ENCODE measurements at places on chromosomes 4 and X.

DNA sequence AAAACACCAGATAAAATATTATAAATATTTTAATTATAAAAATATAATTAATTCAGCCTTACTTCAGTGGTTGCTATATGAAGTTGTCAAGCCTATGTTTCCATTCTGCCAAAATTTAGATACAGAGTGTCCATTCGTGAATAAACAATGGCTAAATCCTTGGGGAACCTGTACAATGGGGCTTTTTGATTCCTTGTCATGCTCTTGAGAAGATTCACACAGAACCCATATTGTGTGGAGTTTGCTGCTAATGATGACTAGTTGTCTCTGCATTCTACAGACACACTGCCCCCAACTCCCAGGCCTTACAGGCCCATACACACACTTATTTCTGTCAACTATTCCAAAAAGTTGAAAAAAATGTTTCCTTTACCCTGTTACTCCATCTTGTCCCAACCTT lies 33.4 kb upstream of the MAGEC2 start:
- H3K4me3 ChIP-seq: no peak overlapping the region
- H3K36me3 ChIP-seq: peaks cover 8% of the 10 kb centered on the region
- no peak for DNase-seq
- peaks cover 12% of the 10 kb centered on the region for H3K4me1 ChIP-seq
- no peaks in the 10 kb centered on the region for H3K27me3 ChIP-seq

- no peak overlapping the region for H3K27ac ChIP-seq
- no peak overlapping the region for H3K4me3 ChIP-seq
- H3K36me3 ChIP-seq: peaks cover 8% of the 10 kb centered on the region
- DNase-seq: no peak
- H3K27me3 ChIP-seq: no peaks in the 10 kb centered on the region
- no peaks in the 10 kb centered on the region for H3K4me1 ChIP-seq
Observed at GRCh38 chr4:128427832-128428366, 140.3 kb upstream of the PGRMC2 start.

- H3K4me3 ChIP-seq: peak overlapping the region; percentile 96
- no peaks in the 10 kb centered on the region for H3K27me3 ChIP-seq
- H3K4me1 ChIP-seq: peaks cover 35% of the 10 kb centered on the region
- H3K27ac ChIP-seq: peak overlapping the region; percentile 97
Observed at GRCh38 chr4:83285055-83285407, 433 bp upstream of the COQ2 start.

GRCh38 chr4:8307121-8307520 lies 37.6 kb downstream of the HTRA3 start:
- H3K27me3 ChIP-seq: no peaks in the 10 kb centered on the region
- H3K36me3 ChIP-seq: no peaks in the 10 kb centered on the region
- no peak for DNase-seq
- no peak overlapping the region for H3K4me3 ChIP-seq
- H3K27ac ChIP-seq: no peak overlapping the region

DNA sequence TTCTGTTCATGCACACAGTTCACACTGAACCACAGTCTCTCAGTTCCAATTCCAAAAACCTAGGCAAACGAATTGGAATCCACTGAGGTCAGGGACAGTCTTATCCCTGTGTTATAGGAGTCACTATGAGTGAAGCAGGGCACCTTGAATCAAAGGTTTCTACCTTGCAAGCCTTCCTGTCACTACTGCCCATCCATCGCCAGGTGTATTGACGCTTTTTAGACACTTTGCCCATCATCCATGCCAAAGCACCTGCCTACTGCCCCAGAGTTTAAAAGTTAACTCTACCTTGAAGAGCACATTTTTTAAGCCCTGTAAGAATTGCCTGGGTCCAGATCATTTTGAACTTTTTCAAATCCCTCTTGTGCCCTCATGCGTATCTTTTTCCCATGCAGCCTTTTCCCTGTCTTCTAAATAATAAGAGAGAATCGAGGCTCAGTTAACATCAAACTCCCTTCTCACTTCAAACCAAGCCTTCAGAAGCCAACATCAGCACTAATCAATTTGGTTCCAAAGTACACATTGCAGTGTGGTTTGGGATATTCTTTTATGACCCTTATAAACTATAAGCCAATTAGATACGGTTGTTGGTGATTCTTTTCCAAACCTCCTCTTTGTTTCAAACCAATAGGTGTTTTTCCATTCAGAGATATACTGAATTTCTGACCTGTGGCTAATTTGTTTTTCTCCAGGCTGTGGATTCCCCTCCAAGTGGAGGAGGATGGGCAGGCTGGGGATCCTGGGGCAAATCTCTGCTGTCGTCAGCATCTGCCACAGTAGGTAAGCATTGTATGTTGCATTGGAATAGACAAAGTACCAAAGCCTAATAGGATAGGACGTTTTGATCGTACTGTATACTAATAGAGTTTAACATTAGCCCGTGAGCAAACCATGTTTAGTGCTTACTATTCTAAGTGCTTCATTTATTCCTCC lies 23.7 kb downstream of the FAM114A1 start:
- H3K27ac ChIP-seq: no peak overlapping the region
- peaks cover 5% of the 10 kb centered on the region for H3K36me3 ChIP-seq
- H3K27me3 ChIP-seq: no peaks in the 10 kb centered on the region
- peaks cover 15% of the 10 kb centered on the region for H3K4me1 ChIP-seq
- no peak for DNase-seq

DNA sequence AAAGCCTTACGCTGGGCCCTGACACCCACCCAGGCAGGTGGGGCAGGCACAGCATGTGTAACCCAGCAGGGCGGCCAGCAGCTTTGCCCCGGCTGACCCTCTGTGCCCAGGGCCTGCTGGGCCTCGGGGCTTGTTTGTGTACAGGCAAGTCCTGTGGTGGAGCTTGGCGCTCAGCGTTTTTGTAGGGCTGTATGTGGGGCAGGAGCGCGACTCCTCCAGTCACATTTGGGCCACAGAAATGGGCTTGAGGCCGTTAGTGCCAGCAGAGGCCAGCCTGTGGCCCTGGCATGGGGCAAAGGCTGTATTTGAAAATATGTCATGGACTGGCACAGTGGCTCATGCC lies 14.7 kb upstream of the HGFAC start:
- no peak overlapping the region for H3K4me3 ChIP-seq
- no peak for DNase-seq
- no peaks in the 10 kb centered on the region for H3K36me3 ChIP-seq
- H3K27ac ChIP-seq: no peak overlapping the region
- H3K4me1 ChIP-seq: peaks cover 4% of the 10 kb centered on the region

GRCh38 chr4:120079839-120080520 lies 13.3 kb upstream of the MAD2L1 start:
- H3K27ac ChIP-seq: no peak overlapping the region
- no peaks in the 10 kb centered on the region for H3K27me3 ChIP-seq
- DNase-seq: no peak
- peaks cover 11% of the 10 kb centered on the region for H3K4me1 ChIP-seq

DNA sequence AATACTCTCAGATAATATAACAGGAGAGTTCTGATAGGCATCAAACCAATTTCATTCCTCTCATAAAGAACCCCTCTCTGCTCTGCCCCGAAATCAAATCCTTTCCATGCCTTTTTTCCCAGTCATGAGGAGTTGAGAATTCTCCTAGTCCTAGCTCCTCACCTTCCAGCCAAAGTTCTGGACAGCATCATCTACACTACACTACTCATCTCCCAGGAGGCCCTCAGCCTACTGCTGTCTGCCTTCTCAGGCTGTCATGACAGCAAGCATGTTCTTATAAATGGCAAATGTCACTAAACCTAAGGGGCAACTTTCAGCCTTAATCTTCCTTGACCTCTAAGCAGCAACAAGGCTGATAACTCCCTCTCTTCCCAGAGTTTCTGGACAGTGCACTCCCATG lies 26.6 kb downstream of the MAPK10 start:
- no peaks in the 10 kb centered on the region for H3K27me3 ChIP-seq
- H3K36me3 ChIP-seq: peaks cover 6% of the 10 kb centered on the region
- H3K4me3 ChIP-seq: no peak overlapping the region
- DNase-seq: no peak
- no peak overlapping the region for H3K27ac ChIP-seq

- H3K27ac ChIP-seq: peak overlapping the region; percentile 46
- peak; percentile 59 for DNase-seq
- H3K36me3 ChIP-seq: no peaks in the 10 kb centered on the region
- no peaks in the 10 kb centered on the region for H3K27me3 ChIP-seq
Observed at GRCh38 chr4:4430492-4431195, 43.7 kb downstream of the NSG1 start.

DNA sequence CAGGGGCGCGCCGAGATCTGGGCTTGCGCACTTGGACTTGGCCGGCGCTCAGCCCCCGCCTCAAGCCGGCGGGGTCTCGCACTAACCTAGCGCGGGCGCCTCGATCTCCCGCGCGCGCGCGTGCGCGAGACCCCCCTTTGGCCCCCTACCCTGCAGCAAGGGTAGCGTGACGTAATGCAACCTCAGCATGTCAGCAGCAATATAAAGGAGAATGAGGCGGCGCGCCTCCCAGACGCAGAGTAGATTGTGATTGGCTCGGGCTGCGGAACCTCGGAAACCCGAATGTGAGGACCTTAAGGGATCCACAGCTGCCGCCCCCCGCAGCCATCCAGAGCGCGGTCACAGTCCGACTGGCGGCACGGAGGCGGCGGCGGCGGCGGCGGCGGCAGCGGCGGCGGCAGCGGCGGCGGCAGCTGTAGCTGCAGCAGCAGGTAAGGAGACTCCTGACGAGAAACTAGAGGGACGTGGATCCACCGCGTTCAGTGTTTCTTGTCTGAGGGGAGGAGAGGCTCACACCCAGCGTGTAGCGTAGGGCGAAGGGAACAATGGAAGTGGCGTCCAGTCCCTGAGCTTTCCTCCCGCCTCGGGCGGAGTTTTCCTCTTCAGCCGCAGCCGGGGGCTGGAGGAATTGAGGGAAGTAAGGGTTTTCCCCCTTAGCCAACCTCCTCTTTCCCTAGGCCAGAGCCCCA lies at the start of the genes SATL1 and ZNF711:
Gene SATL1, minus strand, starts transcription at position 19 of the 689 bp plus-strand sequence. CDS start 134,811 bp downstream, outside the sequence.
Gene ZNF711, plus strand, starts transcription at position 231 of the 689 bp plus-strand sequence. CDS start 3,582 bp downstream, outside the sequence.
- peak within 1 kb of the TSS; percentile 94 for H3K4me3 ChIP-seq
- H3K27ac ChIP-seq: peak within 1 kb of the TSS; percentile 98
- peak; percentile 63 for DNase-seq

- no peaks in the 10 kb centered on the region for H3K27me3 ChIP-seq
- no peak overlapping the region for H3K27ac ChIP-seq
- no peaks in the 10 kb centered on the region for H3K36me3 ChIP-seq
- H3K4me3 ChIP-seq: no peak overlapping the region
Observed at GRCh38 chr4:77804471-77804870, 14.7 kb downstream of the CNOT6L start.

GRCh38 chr4:24973404-24973746 lies 57.4 kb downstream of the LGI2 start:
- peaks cover 9% of the 10 kb centered on the region for H3K4me1 ChIP-seq
- H3K27me3 ChIP-seq: peaks cover 6% of the 10 kb centered on the region
- H3K4me3 ChIP-seq: no peak overlapping the region

DNA sequence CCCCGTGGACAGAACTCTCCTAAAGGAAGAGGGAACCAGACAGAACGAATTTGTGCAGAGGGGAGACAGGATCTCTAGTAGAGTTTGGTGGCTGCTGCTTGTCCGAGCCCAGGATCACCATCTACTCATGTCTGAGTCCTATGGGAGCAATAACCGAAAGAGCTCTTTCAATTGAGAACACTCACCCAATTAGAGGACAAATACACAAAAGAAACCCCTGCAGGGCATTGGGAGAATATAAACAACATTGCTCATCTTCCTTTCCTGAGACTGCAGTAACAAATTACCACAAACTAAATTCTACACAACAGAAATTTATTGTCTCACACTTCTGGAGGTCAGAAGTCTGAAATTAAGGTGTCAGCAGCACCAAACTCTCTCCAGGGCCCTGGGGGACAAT lies 65.6 kb downstream of the SPINK2 start:
- no peaks in the 10 kb centered on the region for H3K4me1 ChIP-seq
- H3K36me3 ChIP-seq: peaks cover 2% of the 10 kb centered on the region

- no peak overlapping the region for H3K27ac ChIP-seq
- peaks cover 48% of the 10 kb centered on the region for H3K4me1 ChIP-seq
- H3K27me3 ChIP-seq: peaks cover 4% of the 10 kb centered on the region
- H3K36me3 ChIP-seq: no peaks in the 10 kb centered on the region
- DNase-seq: no peak
- H3K4me3 ChIP-seq: no peak overlapping the region
Observed at GRCh38 chr4:4670869-4671268, 129.0 kb upstream of the STX18 start.

- no peak overlapping the region for H3K4me3 ChIP-seq
- peaks cover 56% of the 10 kb centered on the region for H3K27me3 ChIP-seq
- H3K27ac ChIP-seq: no peak overlapping the region
- DNase-seq: no peak
Observed at GRCh38 chr4:184818216-184818564, 7.6 kb downstream of the ACSL1 start.

GRCh38 chr4:86356425-86357210 lies 3.2 kb downstream of the MAPK10 start:
- H3K27me3 ChIP-seq: no peaks in the 10 kb centered on the region
- peaks cover 6% of the 10 kb centered on the region for H3K36me3 ChIP-seq
- peaks cover 55% of the 10 kb centered on the region for H3K4me1 ChIP-seq
- peak overlapping the region; percentile 61 for H3K27ac ChIP-seq

DNA sequence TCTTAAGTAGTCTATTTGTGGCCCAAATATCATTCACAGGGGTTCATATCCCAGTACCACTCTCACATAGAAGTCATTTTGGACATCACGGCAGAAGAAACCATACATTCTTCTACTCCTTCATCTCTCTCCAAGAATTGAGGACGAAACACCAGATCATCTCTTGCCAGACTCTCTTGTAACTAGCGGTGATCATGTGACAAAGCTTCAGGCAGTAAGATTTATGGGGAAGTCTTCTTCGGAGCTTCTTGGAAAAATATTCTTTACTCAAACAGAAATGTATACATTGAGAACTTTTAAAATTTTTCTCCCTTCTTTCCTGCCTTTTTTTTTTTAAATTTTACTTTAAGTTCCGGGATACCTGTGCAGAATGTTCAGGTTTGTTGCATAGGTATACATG lies 4.7 kb upstream of the TBC1D19 start:
- no peak overlapping the region for H3K27ac ChIP-seq
- H3K4me3 ChIP-seq: no peak overlapping the region
- DNase-seq: no peak
- no peaks in the 10 kb centered on the region for H3K36me3 ChIP-seq

- H3K4me3 ChIP-seq: peak overlapping the region; percentile 89
- no peaks in the 10 kb centered on the region for H3K36me3 ChIP-seq
- no peak overlapping the region for H3K27ac ChIP-seq
- H3K4me1 ChIP-seq: peaks cover 63% of the 10 kb centered on the region
- DNase-seq: peak; percentile 49
- peaks cover 71% of the 10 kb centered on the region for H3K27me3 ChIP-seq
Observed at GRCh38 chr4:133147921-133148689, 989 bp upstream of the PCDH10 start.

GRCh38 chrX:758917-759316 lies 128.3 kb downstream of the SHOX start:
- H3K27ac ChIP-seq: no peak overlapping the region
- H3K36me3 ChIP-seq: no peaks in the 10 kb centered on the region
- no peaks in the 10 kb centered on the region for H3K4me1 ChIP-seq

DNA sequence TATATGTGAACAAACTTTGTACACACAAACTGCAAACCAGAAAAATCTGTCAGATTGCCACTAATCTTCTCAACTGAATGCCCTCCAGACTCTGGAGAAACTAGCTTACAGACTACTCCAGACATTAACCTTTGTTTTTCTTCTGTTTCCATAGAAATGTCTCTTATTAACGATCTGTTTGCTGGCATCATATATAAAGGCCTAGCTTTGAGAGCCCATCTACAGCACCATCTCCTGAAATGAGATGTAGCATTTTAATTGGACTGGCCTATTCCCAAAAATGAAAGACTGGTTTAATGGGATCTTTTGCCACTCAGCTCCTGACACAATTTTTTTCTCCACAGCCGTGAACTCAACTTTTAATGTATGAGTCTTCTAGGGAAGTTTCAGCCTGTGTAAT lies 266.0 kb upstream of the IL1RAPL1 start:
- no peak overlapping the region for H3K27ac ChIP-seq
- H3K4me1 ChIP-seq: no peaks in the 10 kb centered on the region
- H3K4me3 ChIP-seq: no peak overlapping the region

Data from neural crest cell (in vitro differentiated cells).